ENCODE measurements at places on chromosomes 3 and 15. TPM values are rescaled to one million over a fixed set of nuclear protein-coding genes. Genes with fewer than 3 reads are reported as not detected.
A peak's percentile ranks its signal among the peaks of the same experiment; 100 is the strongest.

GRCh38 chr3:181715571-181716340, 4.0 kb downstream of the SOX2 start:
- DNase-seq = no peak

DNA sequence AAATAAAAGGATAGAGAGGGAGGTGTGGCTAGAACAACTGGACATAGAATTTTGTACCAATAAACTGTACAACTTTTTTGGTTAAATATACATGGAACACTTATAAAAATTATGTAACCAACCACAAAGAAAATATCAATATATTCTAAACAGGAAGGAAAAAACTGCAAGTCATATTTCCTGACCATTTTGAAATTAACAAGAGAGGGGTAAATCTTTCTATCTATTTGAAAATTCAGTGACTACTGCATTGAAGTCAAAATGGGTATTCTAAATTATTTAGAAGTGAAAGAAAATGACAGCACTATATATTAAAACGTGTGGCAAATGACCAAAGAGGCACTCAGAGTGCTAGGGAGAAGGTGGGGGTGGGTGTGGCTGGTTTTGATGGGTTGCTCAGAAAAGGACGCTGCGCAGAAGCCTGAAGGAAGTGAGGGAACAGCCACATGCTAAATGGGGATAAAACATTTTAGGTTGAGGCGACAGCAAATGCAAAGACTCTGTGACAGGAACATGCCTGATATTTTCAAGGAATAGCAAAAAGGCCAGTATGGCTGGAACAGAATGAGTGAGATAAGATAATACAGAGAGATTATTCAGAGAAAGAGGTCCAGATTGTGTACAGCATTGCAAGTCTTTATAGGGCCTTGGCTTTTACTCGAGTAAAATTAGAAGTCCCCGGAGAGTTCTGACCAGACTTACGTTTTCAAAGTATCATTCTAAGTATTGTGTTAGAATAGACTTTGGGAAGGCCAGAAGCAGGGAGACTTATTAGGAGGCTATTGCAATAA, 41.1 kb downstream of the ERICH6 start:
- DNase-seq = no peak

GRCh38 chr15:64355944-64356709, at the start of gene CSNK1G1:
CSNK1G1 (minus strand) TSS chr15:64356173; CDS start chr15:64300499, 55,674 bp downstream.
- DNase-seq = peak; percentile 90

DNA sequence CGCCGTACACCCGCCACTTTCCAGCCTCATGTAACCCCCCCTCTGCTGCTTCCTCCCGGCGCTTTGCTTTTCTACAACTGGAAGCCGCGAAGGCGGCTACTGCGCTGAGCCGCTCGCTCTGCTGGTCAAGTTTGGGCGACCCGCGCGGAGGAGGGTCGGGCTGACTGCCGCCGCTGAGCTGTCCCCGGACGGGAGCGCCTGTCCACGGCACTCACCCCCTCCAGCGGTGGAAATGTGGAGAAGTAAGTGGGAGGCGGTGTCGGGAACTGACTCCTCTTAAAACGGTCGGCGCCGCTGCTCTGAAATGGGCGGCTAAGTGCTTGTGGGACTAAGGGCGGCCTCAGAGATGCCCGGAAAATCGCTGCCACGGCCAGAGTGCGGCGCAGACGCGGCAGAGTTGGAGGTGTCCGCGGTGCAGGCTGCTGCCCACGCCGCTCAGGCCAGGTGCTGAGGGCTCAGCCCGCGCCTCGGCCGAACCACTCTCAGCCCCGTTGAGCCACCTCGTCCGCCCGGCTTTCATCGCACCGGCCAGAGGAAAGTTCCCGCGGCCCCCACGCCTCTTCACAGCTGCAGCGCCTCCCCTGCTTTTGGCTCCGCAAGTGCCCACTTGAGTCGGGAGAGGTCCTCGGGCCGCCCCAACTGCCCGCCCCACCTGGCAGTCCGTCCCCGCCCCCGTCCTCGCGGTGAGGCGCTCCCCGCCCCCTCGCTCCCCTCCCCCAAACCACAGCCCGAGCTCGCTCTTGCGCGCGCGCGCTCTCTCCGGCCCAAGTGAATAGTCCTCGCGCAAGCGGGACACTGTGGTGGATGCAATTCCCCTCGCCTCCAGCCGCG, at the start of gene EPHA6:
Gene EPHA6, plus strand, starts transcription at position 775 of the 831 bp plus-strand sequence.
- DNase-seq = peak; percentile 54

FGD5 gene
- 28.2 TPM for total RNA-seq

SCN5A gene
- 0.33 TPM for total RNA-seq

Measured in breast epithelium (tissue), 4 donors.